Hepatocyte (in vitro differentiated cells): ENCODE measurements at places on chromosomes 6 and 20. TPM values are rescaled to one million over a fixed set of nuclear protein-coding genes. Genes with fewer than 3 reads are reported as not detected.

DNA sequence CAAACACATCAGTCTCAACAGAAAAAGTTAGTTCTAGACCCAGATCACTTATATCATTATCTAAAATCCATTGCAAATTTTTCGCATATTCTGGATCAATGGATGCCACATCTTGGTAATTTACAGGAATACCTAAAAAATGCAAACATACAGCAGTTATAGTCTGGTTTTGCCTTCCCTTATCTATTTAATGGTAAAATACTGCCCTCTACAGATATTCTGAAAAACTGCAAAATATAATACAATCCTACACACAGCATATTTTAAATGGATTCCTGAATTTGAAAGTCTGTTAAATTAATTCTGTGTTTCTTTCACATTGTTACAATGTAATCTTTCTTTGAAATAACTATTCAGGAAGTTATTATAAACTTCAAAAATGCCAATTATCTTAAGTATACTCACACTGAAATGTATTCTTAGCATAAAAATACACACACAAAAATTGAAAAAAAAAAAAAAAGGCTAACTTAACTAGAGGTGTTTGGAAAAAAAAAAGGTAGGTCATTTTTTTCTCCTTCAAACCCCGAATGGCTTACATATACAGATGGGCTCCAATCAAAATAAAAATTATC is 88.4 kb downstream of the HACE1 start:
- DNase-seq, result peak; percentile 11

TCF15 gene
- not detected in 2 replicates for polyA plus RNA-seq

DNA sequence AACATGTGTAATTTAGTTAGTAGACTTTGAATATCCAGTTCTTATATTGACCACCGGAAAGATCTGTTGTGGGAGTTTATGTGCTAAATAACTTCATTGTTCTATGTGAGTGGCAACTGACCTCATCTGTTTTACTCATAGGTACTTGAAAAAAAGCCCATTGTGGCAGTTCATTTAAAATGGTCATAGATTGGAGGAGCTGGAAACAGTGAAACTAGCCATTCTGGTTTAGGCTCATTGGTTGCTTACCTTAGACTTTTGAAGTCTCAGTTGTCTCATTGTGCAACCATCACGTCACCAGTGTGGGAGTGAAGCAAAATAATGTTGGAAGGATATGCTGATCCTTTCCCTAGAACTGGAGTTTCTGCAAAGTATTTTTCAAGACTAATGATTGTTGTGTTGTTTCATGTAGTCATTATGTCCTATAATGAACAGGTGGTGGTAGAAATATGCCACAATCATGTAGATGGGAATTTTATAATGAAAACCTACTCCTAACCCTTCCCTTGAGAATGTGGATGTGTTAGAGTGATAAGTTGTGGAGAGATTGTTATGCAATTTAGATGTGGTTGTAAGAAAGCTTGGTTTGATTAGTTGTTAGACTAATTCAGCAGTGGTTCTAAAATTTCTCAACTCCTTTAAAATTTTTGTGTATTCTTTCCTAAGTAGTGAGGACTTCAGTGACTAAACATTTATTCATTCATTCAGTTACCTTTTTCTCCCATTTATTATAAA is 18.3 kb downstream of the DSP start:
- DNase-seq, result peak; percentile 23

DNA sequence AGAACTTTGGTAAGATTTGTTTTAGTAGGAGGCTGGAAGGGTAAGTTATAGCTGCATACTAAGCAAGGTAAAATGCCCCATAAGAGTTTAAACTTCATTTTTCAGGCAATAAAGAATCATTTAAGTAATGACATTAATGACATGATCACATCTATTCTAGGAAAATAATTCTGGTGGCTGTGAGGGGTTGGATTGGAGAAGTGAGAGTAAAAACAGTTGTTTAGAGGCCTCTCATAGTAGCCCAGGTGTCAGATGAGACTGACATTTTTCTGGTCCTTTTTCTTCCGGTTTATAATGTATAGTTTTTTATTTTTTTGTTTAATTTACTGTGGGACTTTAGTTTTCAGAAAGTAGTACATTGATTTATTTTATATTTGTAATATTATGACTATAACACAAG is 40.8 kb downstream of the ITCH start:
- DNase-seq, result no peak

TMEM244 gene
- polyA plus RNA-seq, result not detected in 2 replicates

GRCh38 chr6:144075187-144075586 is 20.2 kb downstream of the SF3B5 start:
- DNase-seq, result no peak

DNA sequence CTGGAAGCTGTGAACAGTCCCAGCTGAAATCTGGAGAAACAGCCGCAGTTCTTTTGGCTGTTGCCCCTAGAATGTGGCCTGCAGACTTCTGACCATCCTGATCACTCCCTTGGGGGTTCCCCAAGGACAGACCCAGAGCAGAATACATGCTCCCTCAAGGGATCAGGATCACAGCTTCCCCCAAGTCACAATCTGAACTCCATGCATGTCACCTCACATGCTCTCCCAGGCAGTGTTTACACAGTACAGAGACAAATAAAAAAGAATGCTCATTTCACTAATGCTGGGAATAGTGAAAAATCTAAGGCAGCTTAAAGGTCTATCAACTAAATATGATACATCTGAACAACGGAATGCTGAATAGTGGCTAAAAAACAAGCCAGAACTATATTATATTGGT is 20.5 kb downstream of the SPAG4 start:
- DNase-seq, result no peak

GRCh38 chr20:9015984-9016324 is 52.9 kb upstream of the PLCB4 start:
- no peak for DNase-seq

GJA1 gene
- 86.0 and 91.5 TPM in 2 replicates for polyA plus RNA-seq

GRCh38 chr20:9500121-9500520 is 14.3 kb upstream of the LAMP5 start:
- DNase-seq, result peak; percentile 49

SLC52A3 gene
- polyA plus RNA-seq, result 0.35 and 1.0 TPM in 2 replicates

KLC4 gene
- 67.5 and 68.9 TPM in 2 replicates for polyA plus RNA-seq

- DNase-seq, result no peak
These were observed 33.1 kb upstream of the CDYL start for GRCh38 chr6:4743062-4743461.

DNA sequence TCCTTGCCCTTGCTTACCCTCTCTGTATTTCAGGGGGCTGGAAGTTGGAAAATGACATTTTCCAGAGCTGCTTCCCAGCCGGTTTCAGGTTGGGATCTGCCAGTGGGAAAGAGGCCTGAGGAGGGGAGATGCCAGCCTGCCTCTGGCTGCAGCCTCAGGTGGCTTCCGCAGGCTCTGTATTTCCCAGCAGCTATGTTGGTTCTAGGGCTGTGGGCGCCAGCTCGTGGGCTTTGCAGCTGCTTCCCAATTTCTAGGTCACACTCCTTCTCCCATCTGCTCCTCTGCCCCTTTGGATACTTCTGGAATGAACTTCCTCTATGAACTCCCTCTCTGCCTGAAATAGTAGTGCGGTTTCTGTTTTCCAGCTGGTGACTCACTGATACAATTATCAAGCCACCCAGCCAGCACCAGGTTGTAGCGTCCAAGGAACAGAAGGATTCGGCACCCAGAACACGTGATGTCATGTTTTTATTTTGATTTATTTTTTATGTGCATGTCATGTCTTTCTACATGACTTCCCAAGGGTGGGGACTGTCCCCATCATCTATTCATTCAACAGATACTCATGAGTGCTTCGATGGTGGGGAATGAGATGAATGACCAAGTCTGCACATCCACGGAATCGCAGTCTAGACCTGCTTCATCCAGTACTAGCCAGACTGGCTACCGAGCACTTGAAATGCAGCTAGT is 38.0 kb downstream of the TGM2 start:
- DNase-seq, result peak; percentile 54

PTCHD4 gene
- 0.64 and 1.3 TPM in 2 replicates for polyA plus RNA-seq

DNA sequence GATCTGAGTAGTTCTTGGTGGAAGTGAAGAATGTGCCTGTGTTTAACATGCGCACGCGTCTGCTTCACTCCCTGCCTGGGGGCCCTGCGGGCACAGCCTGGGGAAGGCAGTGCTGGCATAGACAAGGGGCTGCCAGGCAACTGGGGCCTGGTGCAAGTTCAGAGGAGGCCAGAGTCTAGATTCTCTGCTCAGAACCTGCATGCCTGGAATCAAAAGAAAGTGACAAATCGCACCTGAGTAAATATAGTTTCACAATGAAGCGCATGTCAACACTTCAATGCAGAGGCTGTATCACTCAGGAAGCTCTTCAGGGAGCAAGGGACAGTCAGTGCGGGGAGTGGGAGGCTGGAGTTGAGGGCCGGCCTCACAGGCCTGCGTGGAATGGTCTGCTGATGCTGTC is 24.2 kb upstream of the PPP1R14C start:
- no peak for DNase-seq

DNA sequence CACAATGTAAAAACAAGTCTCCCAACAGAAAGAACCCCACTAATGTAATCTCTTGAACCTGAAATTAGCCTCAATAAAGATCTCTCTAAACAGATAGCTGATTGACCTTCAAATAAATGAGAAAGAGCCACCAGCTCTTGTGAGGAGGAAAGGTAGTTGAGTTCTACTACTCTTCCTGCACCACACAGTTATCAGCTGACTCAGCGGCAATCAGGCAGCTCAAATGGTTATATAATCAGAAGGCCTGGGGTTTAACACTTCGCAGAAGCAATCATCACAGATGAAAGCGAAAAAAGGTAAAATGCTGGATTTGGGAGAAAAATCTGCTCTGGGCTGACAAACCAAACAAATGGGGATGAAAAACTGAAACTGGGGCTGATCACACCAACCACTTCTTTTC is 91.8 kb downstream of the CHD6 start:
- peak; percentile 19 for DNase-seq

WFDC12 gene
- polyA plus RNA-seq, result not detected in 2 replicates

GRCh38 chr20:62494980-62495748 is 19.4 kb upstream of the GATA5 start:
- no peak for DNase-seq

- DNase-seq, result no peak
These were observed 63.0 kb downstream of the NCOA7 start for GRCh38 chr6:125853756-125854155.

B3GAT2 gene
- 0.82 and 0.88 TPM in 2 replicates for polyA plus RNA-seq
